ENCODE measurements at places on chromosomes 3 and 15.
A peak's percentile ranks its signal among the peaks of the same experiment; 100 is the strongest.

GRCh38 chr15:85631018-85631417 lies 163.7 kb downstream of the KLHL25 start:
- no peak for DNase-seq

- DNase-seq = no peak
Measured at GRCh38 chr3:36215241-36215640, 165.1 kb upstream of the STAC start.

DNA sequence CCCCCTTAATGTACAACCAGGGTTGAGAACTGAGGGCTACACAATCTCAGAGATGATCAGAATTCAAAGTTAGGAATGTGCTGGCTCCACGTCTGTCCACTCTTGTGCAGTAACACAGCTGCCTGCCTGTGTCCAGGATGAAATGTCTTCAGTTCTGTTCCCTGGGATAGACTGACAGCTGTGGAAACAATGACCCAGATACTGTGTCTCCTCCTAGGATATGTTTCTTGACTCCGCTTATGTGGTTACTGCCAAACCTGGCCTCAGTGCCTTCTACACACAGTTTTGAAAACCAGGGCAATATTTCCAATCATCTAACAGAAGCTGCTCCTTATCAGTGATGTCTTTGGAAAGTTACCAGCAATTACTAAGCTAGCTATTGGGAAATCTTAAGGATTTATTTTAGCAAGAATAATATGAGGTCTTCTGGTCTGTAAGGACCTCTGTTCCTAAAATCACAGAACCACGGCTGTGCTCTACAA lies 67.6 kb downstream of the NOX5 start:
- no peak for DNase-seq

DNA sequence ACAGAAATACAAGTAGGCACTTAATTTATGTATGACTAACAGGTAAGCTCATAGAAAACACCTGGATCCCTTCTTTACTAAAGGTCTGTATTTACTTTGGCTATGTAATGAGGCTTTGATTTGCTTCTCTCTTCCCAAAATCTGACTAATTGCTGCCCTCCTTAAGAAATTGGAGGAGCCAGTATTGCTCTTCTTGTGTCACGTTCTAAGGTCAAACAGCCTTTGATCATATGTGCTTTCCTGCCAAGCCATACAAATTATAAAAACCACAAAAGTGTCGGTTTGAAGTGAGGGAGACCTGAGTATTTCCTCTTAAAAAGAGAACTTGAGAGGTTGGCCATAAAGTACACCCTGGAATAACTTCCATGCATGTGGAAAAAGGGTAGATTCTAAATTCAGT lies 112.1 kb upstream of the MB21D2 start:
- no peak for DNase-seq

DNA sequence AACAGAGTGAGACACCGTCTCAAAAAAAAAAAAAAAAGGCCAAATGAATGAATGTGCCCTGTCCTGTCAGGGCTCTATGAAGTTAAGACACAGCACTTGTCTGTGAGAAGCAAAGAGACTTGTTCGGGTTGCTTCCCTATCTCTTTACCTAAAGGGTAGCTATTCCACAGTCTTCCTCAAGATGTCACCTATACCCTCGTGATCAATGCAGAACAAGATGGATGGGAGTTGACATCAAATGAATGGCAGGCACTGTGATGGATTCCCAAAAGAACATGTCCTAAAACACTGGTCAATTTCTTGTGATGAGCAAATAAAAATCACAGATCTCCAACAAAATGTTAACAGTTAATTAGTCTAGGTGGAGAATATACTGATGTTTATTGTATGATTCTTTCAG lies 9.5 kb downstream of the TADA3 start:
- DNase-seq = no peak

DNA sequence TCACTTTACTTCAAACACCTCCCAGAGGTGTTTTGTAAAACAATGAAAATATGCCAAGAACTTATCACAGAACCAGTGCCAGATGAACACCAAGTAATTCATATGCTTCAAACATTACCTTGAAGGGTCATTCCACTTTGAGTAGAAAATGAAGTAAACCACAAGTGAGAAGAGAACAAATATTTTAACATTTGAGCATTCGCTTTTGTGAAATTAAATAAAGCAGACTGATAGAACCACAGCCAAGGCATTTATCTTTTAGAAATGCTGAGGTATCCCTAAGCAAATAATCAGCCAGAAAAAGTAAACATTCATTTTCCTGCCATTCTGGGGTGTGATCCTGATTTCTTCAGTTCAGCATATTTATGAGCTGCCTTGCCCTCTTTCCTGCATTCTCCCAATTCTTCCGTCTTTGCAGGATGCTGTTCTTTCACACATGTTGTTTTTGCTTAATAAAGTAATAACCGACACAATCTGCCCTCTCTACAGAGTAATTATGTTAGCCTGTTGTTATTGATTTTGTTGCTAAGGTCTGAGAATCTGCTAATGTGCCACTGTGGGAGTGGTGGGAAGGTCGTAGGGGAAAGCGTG lies 235.6 kb upstream of the TGFBR2 start:
- no peak for DNase-seq

DNA sequence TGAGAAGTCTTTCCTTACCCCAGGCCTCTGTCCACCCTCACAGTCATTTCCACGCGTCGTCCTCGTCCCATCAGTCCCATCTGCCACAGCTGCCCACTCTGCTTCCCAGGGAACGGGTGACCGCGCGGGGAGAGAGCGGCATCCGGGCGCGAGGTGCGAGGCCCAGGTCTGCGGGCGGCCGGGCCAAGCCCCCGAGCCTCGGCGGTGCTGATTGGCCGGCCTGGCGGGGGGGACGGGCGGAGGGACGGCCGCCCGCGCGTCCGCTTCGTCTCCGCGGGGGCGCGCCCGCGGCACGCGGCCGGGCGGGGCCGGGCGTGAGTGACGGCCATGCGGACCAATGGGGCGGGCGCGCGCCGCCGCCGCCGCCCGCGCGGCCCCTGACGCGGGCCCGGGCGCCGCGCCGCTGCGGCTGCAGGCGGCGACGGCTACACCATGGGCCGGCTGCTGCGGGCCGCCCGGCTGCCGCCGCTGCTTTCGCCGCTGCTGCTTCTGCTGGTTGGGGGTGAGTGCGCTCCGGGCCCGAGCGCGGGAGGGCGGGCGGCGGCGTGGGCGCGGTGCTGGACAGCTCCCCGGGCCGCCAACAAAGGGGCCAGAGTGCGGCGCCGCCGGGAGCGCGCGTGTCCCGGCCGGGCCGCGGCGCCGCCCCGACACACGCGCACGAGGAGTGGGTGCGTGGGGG lies at the start of gene PODXL2:
TSS of gene PODXL2 (plus strand) at position 398 of the 679 bp plus-strand sequence. CDS start at position 433, 35 bp downstream.
- peak; percentile 73 for DNase-seq

GRCh38 chr3:159800434-159801155 lies 188.0 kb upstream of the IL12A start:
- DNase-seq = no peak

- DNase-seq = no peak
Measured at GRCh38 chr3:65473736-65474135, 565.0 kb downstream of the MAGI1 start.

GRCh38 chr3:115588201-115589115 lies 34.9 kb upstream of the GAP43 start:
- DNase-seq = no peak
